Activated CD4-positive, alpha-beta memory T cell treated with anti-CD3 and anti-CD28 coated beads for 36 hours (primary cell): ENCODE measurements at places on chromosomes 5 and 9. TPM values are rescaled to one million over a fixed set of nuclear protein-coding genes. Genes with fewer than 3 reads are reported as not detected.

RANBP3L gene
- total RNA-seq: not detected

SLC1A1 gene
- total RNA-seq: not detected

DDX4 gene
- total RNA-seq: not detected

ANKH gene
- 128 TPM for total RNA-seq

LCN1 gene
- total RNA-seq: not detected

TAF1L gene
- 0.05 TPM for total RNA-seq

BASP1 gene
- total RNA-seq: 0.48 TPM

EPB41L4A gene
- total RNA-seq: 0.95 TPM

EXD3 gene
- total RNA-seq: 13.5 TPM

FAM114A2 gene
- 27.8 TPM for total RNA-seq

TTC16 gene
- total RNA-seq: 0.69 TPM

SGTB gene
- total RNA-seq: 16.5 TPM

SLC22A5 gene
- total RNA-seq: 2.8 TPM

GLDC gene
- 7.1 TPM for total RNA-seq

TRIM36 gene
- total RNA-seq: not detected

GEMIN5 gene
- total RNA-seq: 27.4 TPM

KIF20A gene
- total RNA-seq: 60.3 TPM

PKD2L2 gene
- total RNA-seq: not detected

SNCB gene
- total RNA-seq: not detected

PCDHGA5 gene
- not detected for total RNA-seq

FSD1L gene
- 3.6 TPM for total RNA-seq

PAX5 gene
- total RNA-seq: 0.12 TPM

SPINK13 gene
- total RNA-seq: not detected

CNTNAP3B gene
- total RNA-seq: not detected

SLC34A1 gene
- not detected for total RNA-seq

SCGB3A2 gene
- not detected for total RNA-seq

AIF1L gene
- 0.85 TPM for total RNA-seq

MSANTD3 gene
- total RNA-seq: 16.3 TPM

CYFIP2 gene
- 319 TPM for total RNA-seq

MEGF10 gene
- total RNA-seq: not detected

C8G gene
- total RNA-seq: 0.90 TPM

SCAI gene
- total RNA-seq: 9.0 TPM

CDH6 gene
- total RNA-seq: not detected

PHYHD1 gene
- total RNA-seq: 0.88 TPM

TAS2R1 gene
- total RNA-seq: not detected

PCDHGA6 gene
- total RNA-seq: 0.10 TPM

IFNB1 gene
- total RNA-seq: 1.7 TPM

PROB1 gene
- total RNA-seq: 3.9 TPM

SLC36A3 gene
- total RNA-seq: not detected

CHSY3 gene
- not detected for total RNA-seq

FAXDC2 gene
- not detected for total RNA-seq

PCDHGB7 gene
- not detected for total RNA-seq

C5orf52 gene
- not detected for total RNA-seq

APBA1 gene
- 0.26 TPM for total RNA-seq

IL4 gene
- total RNA-seq: 6.8 TPM

PCDHB4 gene
- total RNA-seq: not detected

BHMT2 gene
- total RNA-seq: not detected

APBB3 gene
- total RNA-seq: 16.8 TPM

RNF183 gene
- 0.39 TPM for total RNA-seq

B4GALT1 gene
- total RNA-seq: 76.6 TPM

PCDHA8 gene
- total RNA-seq: not detected

CATSPER3 gene
- 0.53 TPM for total RNA-seq
